ENCODE measurements at places on chromosomes 3 and 15.

GRCh38 chr3:113136071-113136470, 75.3 kb upstream of the BOC start:
- DNase-seq: no peak

DNA sequence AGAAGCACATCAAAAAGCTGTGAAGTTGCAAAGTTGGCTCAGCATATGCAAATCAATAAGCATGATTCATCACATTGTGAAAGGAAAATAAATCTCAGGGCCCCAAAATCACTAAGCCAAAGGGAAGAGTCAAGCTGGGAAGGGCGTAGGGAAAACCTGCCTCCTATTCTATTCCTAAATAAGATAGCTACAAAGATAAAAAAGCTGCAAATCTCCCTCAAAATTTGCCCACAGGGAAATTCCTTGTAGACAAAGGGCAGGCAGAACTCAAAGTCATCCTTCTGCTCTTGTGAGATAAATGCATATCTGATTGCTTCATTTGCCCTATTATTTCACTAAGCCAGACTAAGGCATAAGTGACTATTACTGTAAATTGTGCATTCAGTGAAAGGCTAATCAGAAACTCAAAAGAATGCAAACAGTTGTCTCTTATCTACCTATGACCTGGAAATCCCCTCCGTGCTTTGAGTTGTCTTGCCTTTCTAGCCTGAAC, 30.5 kb upstream of the CCNL1 start:
- DNase-seq: no peak

- no peak for DNase-seq
Observed at GRCh38 chr3:120438665-120439370, 12.0 kb downstream of the FSTL1 start.

- DNase-seq: no peak
Observed at GRCh38 chr3:32551496-32551895, 19.2 kb downstream of the DYNC1LI1 start.

- DNase-seq: no peak
Observed at GRCh38 chr15:68979816-68980215, 34.7 kb upstream of the NOX5 start.

GRCh38 chr15:70382009-70382749, 284.5 kb upstream of the TLE3 start:
- DNase-seq: no peak

DNA sequence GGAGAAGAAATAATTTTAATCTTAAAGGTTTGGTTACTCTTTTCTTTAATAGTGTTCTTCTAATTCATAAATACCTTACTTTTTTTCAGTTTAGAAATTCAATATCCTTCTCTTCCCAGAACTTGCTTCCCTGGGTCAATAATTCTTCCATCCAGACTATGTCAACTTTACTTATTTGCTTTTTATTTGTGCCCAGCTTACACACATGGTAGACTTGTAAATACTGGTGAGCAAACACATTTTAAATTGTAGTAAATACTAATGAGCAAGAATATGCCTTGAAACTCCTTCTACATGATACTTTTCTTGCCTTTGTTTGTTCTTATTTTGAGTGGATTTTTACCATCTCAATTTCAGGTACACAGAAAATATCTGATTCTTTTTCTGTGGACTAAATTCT, 33.7 kb downstream of the SST start:
- no peak for DNase-seq

- DNase-seq: no peak
Observed at GRCh38 chr3:81684751-81685395, 76.6 kb downstream of the GBE1 start.

DNA sequence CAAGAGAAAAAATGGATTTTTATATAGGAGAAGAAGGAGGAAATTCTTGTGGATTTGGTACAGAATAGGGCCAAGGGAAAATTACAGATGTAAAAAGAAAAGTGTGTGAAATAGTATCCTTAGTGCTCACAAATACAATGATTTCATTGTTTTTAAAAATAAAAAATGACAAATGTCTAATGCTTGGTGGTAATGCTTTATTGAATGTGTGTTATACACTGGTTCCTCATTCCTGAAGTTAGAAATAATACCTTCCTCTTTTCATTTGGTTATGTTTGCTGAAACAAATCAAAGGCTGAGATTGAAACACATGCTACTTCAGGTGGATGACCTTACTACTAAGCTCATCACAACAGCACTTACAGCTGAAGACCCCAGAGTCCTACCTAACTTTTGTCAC, 37.7 kb upstream of the CCR2 start:
- DNase-seq: no peak

DNA sequence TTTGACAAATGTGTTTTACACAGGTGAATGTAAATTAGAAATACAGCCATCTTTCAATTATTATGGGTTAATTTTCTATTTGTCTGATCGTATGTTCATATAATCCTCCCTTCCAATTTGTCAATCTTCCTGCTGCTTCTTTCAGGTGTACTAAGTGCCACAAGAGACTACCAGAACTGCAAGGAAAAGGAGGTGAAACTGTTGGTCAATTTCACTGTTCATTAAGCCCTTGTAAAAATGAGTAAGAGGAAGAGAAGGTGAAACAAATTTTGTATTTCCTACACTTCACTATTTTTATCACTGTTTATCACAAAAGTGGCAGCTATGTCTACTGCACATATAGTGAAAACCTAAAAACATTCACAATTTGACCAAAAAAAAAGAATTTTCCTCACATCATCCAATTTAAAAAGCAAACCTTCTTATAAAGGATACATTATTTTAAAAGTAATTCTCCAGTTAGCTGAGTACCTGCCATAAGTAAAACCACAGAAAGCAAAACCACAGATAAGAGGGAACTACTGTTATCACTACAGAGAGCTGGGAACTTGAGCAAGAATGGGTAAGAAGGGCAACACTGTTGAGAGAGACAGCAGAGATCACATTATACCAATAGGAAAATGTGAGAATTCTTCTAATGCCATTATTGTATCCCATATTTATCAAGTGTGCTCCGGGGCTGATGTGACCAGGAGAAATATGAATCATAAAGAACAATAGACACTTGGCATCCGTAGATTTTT, 163.0 kb downstream of the TBC1D5 start:
- no peak for DNase-seq

GRCh38 chr15:98505611-98506031, 142.7 kb upstream of the IGF1R start:
- no peak for DNase-seq

- DNase-seq: no peak
Observed at GRCh38 chr3:119322021-119322834, 28.0 kb downstream of the ARHGAP31 start.

- no peak for DNase-seq
Observed at GRCh38 chr3:135084405-135084804, 289.3 kb downstream of the EPHB1 start.

GRCh38 chr3:116087426-116087825, 357.9 kb downstream of the LSAMP start:
- no peak for DNase-seq

- DNase-seq: no peak
Observed at GRCh38 chr3:99883138-99883461, 65.4 kb downstream of the CMSS1 start.

- no peak for DNase-seq
Observed at GRCh38 chr15:86541540-86541939, 461.9 kb downstream of the AGBL1 start.

DNA sequence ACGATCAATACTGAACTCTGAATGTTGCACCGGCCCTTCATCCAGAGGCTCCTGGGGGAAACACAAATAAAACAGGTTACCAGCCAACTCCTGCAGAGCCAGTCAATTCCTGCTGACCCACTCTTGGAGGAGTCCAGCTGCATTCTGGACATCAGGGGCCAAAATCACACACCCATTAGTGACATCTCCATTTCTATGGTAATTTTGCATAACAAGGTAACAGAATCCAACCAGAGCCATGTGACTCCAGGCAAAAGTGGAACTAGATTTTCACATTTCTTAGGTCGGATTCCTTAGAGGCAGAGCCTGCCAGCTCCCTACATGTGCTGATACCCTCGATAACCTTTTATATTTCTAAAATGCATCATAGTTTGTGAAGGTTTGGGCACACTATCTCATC, 119.2 kb upstream of the CTNNB1 start:
- DNase-seq: no peak

DNA sequence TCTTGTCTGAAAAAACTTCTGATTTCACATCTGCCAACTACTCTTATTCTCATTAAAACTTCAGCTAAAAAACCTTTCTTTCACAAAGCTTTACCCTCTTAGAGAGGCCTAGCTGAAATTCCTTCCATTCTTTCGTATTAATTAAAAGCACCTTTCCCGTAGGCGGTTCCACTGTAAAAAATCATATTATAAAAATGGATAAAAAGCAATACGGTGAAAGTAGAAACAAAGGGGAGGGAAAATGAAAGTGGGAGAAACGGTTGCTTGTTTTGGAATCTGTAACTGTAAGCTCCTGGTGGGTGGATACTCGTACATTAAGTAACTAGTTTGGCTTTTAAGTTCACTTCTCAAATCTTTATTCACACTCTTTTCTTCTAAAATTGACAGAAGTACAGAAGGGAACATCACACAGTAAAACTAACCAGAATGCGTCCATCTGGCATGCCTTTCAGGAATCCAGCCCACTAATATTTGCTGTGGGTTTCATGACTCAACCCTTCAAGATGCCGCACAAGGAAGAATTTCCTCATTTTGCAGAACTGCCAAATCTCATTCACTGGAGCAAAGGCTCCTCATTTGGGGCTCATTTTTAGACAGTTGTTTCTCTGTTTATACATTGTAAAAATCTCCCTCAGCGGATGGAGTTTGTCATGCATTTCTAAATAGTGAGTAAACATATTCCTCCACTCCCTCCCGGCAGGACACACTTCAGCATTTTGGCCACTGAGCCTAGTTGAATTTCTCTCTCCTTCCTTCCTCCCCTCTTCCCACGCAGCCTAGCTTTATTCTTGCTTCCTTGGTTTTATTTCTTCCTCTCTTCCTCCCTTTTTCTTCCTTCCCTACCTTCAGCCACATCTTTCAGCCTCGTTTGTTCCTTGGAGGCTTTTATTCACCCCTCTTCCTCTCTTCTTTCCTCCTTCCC, 419.5 kb upstream of the NAALADL2 start:
- no peak for DNase-seq

- no peak for DNase-seq
Observed at GRCh38 chr3:156300371-156300770, 180.0 kb downstream of the KCNAB1 start.

- no peak for DNase-seq
Observed at GRCh38 chr3:46281551-46281950, 39.3 kb downstream of the CCR3 start.

DNA sequence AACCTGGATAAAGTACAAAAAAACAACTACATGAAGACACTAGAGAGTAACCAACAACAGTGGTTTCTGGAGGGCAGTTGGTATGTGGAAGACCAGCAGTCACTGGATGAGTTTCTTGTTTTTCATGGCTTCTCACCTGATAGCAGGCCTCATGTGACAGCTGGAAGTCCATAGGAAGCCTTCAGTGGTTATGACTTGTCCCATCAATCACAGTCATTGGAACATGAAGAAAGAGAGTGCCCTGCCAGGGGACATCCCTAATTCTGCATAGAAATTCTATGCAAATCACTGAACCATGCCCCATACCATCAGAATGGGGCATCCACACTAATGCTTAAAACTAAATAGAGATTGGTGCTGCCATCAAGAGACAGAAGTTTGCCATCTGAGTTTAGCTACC, 81.6 kb downstream of the AKAP13 start:
- no peak for DNase-seq
